Tibial nerve (tissue), 4 donors: ENCODE measurements at places on chromosomes 1 and 21. TPM values are rescaled to one million over a fixed set of nuclear protein-coding genes. Genes with fewer than 3 reads are reported as not detected.

The HMGB4 gene
- total RNA-seq: not detected

The SSX2IP gene
- 5.5 TPM for total RNA-seq

The HAO2 gene
- not detected for total RNA-seq

The ZNF648 gene
- total RNA-seq: 0.20 TPM

DNA sequence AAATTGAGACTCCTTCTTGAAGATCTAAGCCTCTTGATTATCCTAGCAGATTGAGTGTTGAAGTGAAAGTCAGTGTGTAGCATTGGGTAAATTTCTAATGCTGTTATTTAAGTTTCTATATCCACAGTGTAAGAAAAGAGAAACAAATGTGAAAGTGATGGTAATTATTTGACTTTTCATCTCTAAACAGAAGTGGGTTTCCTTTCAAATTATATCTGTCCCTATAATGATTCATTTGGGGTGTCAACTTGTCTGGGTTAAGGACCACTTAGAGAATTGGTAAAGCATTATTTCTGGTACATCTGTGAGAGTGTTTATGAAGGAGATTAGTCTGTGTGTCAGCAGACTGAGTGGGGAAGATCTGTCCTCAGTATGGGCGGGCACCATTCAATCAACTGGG lies 133.0 kb upstream of the HMCN1 start:
- no peaks in the 10 kb centered on the region for H3K27me3 ChIP-seq
- no peak overlapping the region for H3K27ac ChIP-seq
- no peak for DNase-seq
- H3K4me3 ChIP-seq: no peak overlapping the region

DNA sequence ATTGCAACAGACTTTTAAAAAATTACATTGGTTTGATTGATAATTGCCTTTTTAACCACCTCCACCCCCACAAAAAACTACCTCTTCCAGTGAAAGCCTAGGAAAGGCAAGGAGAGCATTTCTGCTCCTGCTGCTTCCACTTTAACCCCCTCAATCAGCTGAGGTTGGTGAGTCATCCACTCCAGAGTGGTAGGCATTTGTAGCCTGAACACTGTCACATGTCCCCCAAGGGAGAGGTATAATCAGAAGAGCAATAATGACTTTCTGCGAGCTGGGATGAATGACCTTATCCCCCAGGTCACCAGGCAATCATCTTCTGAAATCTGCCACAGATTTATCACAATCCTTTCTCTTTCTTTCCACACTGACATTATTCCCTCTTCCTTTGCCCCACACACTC lies 126.6 kb upstream of the CAMK1G start:
- H3K4me3 ChIP-seq: no peak overlapping the region
- H3K36me3 ChIP-seq: no peaks in the 10 kb centered on the region
- no peak for DNase-seq

DNA sequence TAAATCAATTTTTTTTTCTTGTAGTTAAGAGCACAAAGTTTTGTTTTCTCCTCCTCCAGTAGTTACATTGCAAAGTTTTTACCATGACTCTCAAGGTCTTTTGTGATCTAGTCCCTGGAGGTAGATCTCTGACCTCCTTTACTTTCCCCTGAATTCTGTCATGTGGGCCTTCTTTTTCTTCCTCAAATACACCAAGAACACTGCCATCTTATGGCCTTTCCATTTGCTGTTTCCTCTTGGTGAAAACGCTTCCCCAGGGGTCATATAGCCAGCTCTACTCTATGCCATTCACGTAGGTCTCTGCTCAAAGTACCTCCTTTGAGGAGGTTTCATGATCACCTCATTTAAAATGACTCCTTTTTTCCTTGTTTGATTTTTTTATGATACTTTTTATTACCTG lies 2.7 kb downstream of the DDX20 start:
- no peak overlapping the region for H3K27ac ChIP-seq
- no peak for DNase-seq
- no peaks in the 10 kb centered on the region for H3K27me3 ChIP-seq
- H3K4me3 ChIP-seq: no peak overlapping the region
